ENCODE measurements at places on chromosomes 1 and 21.
A peak's percentile ranks its signal among the peaks of the same experiment; 100 is the strongest.

DNA sequence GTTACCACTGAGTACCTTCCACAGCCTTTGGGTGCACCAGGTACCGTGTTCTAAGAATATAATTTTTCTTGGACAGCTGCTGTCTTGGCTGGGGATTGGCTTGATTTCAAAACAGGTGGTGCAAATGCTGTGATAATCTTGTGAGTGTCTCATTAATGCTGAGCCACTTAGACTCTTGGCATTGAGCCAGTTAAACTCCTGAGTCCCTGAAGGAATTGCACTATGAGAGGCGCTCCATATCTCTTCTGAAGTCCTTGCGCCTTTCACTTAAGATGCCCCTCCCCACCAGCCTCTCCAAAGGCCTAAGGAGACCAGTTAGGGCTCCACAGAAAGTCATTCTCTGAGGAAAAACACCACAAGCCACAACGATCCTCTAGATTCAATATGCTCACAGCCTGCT lies 51.0 kb downstream of the BACH1 start:
- no peak for DNase-seq

DNA sequence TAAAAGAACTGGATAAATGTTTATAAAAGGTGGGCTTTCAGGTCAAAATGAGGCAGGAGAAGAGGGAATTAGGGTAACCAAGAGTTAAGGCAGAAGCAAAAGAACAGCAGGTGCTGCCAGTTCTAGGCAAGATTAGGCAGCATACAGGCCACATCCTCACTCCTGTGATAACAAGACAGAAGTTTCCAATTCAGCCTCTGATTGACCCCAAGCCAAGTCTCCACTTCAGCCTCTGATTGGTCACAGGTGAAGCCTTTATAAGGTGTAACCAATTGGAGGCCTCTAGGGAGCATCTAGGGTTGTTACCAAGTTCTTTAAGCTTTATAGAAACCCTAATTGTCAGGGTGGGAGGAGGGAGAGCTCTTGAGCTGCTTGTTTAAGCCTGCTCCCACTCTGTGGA lies 160.8 kb downstream of the MATN1 start:
- no peak for DNase-seq

GRCh38 chr1:182331387-182331786 lies 60.2 kb downstream of the GLUL start:
- no peak for DNase-seq

DNA sequence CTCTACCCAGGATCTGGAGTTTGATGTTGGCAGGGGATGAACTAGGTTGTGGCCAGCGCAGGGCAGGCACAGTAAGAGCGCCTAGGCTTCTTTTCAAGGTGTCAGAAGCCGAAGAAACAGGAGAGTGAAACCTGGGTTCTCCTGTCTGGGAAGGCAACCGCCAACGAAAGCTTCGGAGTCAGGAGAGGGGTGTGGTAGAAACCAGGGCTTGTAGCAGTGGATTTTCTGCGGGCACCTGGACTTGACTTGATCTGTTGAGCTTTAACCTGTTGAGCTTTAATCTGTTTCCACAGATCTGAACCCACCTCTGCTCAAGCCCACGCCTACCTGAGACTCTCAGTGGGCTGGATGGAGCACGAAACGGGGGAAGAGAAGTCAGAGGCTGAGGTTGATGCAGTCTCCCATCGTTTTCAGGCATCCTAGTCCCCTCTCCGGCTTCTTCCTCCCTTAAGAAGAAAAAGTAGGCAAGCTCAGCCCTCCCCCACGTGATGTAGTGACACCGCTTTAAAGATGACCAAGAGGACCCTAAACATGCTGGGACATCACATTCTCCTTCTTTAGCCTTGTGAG lies 9.3 kb downstream of the HLX start:
- DNase-seq: no peak

- DNase-seq: no peak
These were observed 26.7 kb downstream of the ASTN1 start for GRCh38 chr1:177137814-177138213.

DNA sequence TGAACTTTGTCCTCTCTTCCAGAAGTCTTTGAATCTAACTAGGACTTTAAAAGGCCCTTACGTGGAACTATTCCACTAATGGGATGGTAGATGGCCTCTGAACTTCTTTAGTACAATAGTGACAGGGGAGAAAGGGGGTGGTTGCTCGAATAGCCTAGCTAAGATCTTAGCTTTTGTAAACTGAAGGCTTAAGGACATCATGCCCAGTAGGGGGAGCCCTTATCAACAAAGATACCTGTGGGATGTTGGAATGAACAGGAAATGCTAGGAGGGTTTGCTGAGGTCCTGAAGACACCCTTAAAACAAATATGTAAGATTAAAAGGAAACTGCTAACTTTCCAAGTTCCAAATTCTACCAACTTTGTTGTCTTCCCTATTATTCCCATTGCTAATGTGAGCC lies 33.2 kb downstream of the NHLH2 start:
- peak; percentile 51 for DNase-seq

DNA sequence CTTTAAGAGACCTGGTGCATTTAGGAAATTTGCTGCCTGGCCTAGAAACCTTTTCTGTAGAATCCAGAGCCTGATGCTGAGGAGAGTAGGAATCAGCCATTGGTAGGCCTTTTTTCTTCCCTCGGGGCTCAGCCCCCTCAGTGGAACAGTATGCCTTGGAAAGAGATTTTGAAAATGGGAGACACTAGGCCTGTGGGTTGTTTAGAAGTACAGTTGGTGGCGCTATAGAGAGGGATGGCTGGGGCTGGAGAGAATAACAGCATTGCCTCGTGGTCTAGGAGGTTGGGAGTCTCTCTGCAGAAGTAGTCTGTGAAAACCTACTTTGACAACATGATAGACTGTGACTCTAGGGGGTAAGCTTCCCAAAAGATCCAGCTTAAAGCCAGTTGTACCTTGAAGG lies 8.2 kb downstream of the KIF2C start:
- DNase-seq: no peak

DNA sequence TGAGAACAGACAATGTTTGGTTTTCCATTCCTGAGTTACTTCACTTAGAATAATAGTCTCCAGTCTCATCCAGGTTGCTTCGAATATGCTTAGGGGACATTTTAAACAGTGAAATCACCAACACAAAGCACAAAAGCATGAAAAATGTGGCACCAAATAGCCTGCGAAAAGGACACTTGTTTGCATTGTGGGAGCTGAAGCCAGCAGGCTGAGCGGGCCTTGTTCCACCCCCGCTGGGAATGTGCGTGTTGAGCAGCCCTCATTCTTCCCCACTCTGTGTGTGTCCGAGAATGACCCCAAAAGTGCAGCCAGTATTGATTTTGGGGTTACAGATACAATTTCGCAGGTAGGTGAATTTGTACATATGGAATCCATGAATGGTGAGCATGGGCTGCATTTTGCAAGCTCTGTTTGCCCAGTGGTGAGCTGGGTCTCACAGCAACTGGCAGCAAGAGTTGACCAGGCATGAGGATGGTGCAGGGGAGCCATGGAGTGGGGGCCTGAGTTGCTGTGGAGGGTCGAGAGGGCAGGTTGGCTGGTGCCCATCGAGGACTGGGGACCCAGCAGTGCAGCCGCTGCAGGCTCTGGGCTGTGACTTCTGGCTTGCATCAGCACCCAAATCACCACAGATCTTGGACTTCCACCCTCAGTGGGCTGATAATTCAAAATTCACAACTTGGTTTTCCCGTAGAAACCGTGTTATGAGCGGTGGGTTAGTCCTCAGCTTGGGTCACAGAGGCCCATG lies 29.4 kb downstream of the NENF start:
- no peak for DNase-seq

DNA sequence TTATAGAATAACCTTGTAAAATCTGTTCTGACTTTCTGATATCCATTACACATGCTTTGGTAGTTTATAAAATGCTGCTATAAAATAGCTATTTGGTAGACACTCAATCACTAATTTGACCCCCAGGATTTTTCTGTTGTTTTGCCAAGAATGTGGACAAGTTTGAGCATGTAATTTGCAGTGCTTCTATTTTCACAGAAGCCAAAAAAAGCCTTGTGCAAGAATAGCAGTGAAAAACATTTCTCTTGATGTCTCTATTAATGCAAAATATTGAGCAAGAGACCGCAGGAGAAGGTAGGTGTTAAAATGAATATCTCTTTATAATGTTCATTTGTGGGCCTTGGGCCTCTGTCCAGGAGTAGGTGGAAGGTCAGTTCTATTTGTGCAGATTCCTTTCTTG lies 22.5 kb downstream of the MAP3K7CL start:
- DNase-seq: no peak

DNA sequence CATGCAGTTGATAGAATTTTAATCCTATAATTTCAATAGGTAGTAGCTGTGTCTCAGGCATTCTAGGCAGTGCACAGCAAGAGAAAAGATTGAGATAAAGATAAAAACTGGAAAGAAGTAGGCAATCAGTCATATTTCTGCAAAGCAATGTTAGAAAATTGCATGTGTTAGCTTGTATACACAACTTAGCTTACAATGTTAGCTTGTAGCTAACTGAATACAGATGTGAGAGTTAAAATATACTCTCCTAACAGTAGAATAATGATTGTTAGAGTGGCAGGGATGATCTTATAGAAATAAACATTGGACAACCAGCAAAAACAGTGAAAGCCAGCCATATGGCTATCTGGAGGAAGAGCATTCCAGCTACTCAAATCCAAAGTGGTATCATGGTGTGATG lies 29.0 kb downstream of the PTPRC start:
- no peak for DNase-seq

GRCh38 chr1:71422221-71422620 lies 341.4 kb upstream of the ZRANB2 start:
- no peak for DNase-seq

DNA sequence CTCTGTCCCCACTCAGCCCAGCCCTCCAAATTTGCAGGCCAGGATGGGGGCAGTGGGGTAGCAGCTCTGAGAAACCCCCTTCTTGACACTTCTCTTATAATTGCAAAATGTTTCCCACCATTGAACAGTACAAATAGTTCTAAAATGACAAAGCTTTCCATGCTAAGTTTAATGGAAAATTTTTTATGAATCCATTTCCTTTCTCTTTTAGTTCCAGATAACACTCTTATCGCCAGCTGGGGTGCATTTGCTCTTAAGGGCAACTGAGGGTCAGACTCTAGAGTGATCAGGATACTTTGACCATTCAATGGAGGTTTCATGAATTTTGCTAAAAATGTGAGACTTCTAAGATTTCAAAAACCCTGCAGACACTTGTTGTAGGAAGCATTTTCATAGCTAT lies 29.9 kb downstream of the PIK3C2B start:
- no peak for DNase-seq

- DNase-seq: no peak
These were observed 22.5 kb upstream of the C1QA start for GRCh38 chr1:22613951-22614350.

DNA sequence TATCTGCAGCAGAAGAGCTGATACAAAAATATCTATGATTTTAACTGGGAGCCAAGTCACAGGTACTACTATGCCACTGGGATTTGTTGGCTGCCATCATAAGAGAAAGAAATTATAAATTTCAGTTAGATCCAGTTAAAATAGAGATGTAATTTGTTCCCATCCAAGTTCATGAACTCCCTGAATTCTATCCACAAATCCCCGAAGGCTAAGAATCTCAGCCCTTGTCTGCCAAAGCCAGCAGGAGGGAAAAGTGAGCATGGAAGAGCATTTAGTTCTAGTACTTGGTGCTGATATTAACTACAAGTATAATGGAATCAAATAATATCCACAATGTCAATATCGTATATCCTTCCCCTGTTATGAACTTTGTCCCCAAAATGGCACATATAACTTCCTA lies 801.1 kb upstream of the CXADR start:
- no peak for DNase-seq

DNA sequence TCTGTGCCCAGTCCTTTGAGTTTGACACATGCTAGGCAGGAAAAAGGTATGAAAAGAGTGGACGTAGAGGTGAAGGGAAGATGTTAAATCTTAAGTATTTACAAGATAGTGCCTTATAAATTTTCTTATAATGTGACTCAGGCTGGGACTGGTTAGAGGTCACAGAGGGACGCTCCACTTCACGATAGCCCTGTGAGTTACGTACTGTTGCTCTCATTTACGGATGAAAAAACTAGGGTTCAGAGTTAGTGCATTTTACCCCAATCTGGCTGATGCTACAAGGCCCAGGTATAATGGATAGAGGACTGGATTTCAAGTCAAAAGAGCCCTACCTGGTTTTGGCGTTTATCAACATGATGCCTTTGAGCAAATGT lies 1.4 kb upstream of the TUT4 start:
- no peak for DNase-seq

- no peak for DNase-seq
These were observed 1.1 kb upstream of the ADAMTS1 start for GRCh38 chr21:26846036-26846931.

DNA sequence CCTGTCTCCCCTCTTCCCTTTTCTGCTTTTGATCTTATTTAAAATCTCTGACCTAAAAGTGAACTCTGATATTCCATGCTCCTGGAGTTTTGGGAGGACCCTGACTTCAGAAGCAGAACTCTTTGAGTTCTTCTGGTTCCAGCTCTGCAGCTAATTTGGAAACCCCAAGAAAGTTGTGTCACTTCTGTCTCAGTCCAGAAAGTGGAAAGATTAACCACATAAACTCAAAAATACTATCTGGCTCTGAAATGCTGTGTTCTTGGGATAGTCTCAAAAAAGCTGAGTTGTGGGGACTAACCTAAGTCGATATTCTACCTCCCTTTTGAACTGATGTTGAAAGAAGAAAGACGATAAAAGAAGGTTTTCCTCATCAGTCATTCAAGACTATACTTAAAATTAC lies 59.8 kb downstream of the ITPKB start:
- no peak for DNase-seq

DNA sequence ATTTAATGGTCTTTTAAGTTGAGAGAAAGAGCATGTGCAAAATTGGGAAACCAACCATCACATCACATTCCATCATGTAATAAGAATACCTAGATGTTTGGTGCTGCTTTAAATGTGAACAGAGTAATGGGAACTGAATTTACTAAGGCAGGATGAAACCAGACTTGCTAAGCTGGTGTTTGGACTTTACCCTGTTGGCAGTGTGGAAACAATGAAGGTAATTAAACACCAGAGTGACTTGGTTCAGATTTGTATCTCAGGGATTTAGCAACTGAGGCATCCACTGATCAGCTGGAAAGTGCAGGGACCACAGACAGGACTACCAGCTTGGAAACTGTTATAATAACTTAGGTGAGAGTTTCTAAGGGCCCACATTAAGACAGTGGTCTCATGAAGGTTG lies 263.4 kb downstream of the OLFM3 start:
- DNase-seq: no peak

DNA sequence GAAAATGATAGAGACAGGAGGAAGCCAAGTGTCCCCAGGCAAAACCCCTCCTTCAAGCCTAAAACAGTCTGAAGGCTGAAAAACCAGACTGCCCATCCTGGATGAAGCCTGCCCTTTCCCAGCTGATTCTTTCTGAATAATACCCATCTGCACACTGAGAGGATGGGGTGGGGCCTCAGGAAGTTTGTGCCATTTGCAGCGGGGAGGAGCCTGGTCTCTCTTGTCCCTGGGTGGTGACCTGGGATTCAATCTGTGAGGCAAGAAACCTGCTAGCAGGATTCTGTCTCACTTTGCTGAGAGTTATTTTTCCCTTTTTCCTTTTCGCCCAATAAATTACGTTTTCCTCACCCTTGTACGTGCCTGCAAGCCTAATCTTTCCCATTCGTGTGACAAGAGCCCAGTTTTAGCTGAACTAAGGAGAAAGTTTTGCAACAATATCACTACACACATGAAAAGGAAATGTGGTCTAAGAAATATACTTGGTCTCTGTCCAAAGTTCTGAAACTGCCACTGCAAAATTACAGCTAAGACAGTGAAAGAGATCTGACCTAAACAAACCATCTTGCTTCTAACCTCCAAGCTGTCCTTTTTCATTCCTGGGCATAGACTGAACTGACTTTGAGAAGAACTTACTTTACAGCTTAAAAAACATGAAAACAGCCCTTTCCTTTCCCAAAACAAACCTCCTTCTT lies 105.0 kb downstream of the COP1 start:
- DNase-seq: no peak
